ENCODE measurements at places on chromosomes 16 and 17.

DNA sequence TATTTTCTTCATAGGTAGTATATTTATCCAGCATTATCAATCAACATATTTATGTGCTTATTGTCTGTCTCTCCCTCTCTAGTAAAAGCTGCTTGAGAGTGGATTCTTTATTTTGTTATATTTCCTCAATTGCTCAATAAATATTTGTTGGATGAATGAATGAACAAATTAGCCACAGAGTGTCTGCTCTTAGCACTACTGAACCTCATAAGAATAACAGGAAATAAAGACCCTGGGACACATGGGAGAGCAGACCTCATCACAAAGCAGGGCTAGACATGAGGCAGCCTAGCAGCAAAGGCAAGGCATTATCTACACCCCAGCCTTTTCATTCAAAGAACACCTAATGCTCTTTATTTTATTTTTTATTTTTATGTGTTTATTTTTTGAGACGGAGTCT, 34.9 kb upstream of the TANC2 start:
- DNase-seq, result no peak

DNA sequence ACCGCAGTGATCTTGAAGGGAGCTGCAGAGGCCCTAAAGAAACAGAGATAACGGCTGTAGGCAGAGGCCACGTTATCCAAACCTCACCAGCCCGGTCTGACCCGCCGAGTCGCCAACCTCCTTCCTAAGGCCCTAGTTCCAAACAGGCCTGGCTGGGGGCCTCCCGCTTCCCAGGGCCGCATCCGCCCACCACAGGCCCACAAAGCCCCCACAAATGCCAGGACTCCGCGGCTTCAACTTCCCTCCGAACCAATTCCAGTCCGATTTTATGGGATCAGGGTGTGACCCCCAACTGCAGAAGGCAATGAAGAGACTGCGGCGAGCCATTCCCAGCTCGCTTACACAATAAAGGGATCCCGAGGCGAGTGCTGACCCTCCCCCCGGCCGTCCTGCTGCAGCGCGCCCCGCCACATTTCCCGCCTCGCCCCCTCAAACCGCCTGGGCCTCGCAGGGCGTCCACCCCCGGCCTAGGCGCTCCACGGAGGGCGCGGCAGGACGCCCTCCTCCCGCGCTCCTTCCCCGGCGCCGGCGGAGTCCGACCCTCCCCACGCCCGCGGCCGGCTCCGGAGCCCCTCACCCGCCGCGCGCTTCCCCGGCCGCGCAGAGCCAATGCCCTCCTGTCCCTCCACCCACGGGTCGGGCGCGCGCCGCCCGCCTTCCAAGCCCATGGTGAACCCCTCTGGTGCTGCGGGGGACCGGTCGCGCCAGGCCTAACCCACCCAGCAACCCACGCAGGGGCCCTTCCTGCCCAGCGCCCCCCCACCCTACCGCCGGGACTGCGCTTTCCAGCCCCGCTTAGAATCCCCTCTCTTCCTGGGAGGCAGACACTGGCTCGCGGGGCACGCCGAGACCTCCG, 926 bp downstream of the MYH10 start:
- peak; percentile 14 for DNase-seq

- no peak for DNase-seq
Measured at GRCh38 chr17:33981711-33982601, 273.1 kb upstream of the CCL2 start.

GRCh38 chr17:66889480-66890230, 54.7 kb downstream of the CACNG5 start:
- DNase-seq, result no peak

- no peak for DNase-seq
Measured at GRCh38 chr17:8477715-8478441, 42.2 kb downstream of the NDEL1 start.

DNA sequence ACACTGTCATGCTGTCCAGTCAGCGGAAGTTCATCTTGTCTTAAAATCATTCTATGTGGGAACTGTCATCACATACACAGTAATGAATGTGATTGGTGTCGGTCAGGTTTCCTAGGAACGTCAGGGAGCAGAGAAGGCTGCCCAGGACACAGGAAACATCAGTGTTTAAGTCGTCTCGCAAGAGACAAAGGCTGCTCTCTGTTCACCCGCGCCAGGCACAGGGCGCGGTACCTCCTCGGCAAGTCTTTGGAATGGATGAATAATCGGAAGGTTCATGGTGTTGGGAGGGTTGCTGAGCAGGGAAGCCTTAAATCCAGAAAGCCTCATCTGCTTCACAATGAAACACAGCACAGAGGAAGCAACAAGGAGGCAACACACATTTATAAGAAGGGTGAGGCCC, 148.2 kb downstream of the CPPED1 start:
- DNase-seq, result no peak

GRCh38 chr17:71057448-71057847, 888.1 kb downstream of the KCNJ2 start:
- no peak for DNase-seq

DNA sequence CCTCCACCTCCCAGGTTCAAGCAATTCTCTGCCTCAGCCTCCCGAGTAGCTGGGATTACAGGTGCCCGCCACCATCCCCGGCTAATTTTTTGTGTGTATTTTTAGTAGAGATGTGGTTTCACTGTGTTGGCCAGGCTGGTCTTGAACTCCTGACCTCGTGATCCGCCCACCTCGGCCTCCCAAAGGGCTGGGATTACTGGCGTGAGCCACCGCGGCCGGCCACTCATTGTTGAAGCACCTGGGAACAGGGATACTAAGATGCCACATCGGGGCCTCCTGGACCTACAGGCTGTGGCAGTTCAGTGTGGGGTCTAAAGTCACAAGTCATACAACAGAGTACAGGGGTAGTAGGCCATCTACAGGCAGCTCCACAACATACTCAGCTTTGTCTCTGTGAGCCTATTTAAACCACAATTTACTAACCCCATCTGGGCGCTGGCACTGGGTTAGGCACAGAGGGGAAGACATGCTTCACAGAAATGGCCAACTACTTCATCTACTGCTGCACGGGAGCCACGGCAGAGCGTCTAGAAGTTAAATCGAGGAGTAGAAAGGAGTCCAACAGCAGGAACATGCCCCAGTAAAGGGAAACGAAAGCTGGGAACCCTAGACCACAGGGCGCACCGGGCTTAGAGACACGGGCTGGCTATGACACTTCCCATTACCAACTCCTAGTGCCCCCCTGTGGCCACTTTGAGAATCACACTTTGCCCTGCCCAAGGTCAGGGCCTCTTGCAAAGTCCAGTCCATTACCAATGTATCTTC, 4.3 kb downstream of the VAMP2 start:
- peak; percentile 81 for DNase-seq
